BJ (cell line): ENCODE measurements at places on chromosomes 2 and 18.

DNA sequence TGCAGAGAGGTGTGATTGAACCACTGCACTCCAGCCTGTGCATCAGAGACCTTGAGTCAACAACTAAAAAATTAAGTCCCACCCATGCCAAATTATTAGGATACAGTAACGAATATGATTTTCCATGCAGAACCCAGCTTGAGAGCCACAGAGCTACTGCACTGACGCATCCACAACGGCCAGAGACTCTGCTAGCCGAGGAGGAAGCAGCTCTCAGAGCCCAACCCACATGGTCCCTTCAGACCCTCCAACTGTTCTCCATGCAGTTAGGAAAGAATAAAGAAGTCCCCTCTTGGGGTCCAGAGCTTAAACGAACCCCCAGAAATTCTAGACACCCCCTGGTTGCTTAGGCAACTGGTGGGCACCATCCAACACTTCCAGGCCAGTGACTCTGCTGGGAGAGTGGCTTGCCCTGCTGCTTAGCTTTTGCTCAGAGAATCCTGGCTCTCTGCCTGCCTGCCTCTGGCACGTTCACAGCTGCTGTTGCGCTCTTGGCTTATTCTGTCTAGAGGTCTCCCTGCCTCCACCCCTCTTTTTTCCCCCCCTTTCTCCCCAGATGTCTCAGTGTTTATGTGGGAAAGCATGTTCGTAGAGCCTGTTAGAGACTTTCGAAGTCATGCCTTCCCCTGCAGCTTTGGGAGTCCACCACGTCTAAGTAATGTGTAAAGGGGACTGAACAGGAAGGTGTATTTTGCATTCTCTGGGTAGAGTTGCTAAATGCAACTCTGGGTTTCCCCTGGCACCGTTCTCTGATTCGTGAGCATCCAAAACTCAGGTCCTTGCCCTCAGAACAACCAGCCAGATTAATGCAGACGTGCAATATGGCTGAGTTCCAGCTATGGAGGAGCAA is 26.0 kb upstream of the SP3 start:
- DNase-seq, result peak; percentile 37

DNA sequence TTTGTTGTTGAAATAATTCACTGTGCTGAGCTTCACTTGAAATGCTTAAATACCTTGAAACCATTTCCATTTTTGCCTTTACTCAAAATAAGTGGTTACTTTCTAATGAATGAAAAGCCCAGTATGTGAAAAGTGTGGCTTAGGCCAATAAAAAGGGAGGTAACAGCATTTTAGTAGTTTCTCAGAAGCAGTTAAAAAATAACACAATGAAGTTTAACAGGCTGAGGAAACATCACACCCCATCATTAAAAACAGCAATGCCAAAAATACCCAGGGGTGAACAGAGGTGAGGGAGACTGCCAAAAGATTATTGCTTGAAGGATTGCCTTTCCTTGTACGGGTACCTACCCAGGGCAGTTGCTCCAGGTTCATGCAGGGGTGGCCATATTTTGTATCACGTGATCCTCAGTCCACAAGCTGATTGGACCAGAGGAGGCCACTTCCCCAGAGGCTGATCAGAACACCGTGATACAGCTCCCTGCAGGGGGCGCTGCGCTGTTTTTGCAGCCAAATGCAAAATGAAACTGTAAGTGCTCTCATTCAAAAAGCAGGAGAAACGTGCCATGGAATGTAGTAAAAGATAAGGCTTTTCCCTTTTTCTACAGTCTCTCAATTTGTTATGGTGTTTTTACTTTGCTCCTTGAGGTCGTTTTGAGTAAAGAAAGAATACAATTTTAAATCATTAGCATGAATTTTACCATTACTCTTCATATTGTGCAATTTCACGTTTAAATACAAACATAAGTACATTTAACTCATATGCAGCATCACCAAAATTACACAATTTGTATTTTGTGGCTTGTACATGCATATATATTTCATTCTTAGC is 70.2 kb upstream of the SH3BP4 start:
- no peak for DNase-seq

- no peak for DNase-seq
Observed at GRCh38 chr2:26784570-26785234, 1.2 kb upstream of the CENPA start.

- DNase-seq, result no peak
Observed at GRCh38 chr2:170815311-170815710, 1.4 kb upstream of the GAD1 start.

DNA sequence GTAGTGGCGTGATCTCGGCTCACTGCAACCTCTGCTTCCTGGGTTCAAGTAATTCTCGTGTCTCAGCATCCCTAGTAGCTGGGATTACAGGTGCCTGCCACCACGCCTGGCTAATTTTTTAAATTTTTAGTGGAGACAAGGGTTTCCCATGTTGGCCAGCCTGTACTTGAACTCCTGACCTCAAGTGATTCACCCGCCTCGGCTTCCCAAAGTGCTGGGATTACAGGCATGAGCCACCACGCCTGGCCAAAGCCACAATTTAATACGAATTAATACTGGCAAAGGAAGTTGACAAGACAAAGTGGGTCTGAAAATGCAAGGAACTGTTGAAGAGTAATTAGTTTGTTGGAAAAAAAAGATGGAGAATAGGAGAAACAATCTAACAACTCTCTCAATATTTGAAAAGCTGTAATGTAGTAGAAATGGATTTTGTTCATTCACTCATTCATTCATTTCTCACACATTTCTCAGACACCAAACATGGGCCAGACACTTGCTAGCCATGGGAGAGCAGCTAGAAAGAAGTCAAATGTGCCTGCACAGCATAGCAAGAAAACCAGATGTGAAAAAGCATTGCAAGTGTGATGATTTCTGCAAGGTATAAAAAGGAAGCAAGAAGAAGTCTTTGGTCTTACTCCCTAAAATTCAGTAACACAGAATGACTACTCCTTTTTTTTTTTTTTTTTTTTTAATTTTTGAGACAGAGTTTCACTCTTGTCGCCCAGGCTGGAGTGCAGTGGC is 39.4 kb upstream of the ATL2 start:
- no peak for DNase-seq

DNA sequence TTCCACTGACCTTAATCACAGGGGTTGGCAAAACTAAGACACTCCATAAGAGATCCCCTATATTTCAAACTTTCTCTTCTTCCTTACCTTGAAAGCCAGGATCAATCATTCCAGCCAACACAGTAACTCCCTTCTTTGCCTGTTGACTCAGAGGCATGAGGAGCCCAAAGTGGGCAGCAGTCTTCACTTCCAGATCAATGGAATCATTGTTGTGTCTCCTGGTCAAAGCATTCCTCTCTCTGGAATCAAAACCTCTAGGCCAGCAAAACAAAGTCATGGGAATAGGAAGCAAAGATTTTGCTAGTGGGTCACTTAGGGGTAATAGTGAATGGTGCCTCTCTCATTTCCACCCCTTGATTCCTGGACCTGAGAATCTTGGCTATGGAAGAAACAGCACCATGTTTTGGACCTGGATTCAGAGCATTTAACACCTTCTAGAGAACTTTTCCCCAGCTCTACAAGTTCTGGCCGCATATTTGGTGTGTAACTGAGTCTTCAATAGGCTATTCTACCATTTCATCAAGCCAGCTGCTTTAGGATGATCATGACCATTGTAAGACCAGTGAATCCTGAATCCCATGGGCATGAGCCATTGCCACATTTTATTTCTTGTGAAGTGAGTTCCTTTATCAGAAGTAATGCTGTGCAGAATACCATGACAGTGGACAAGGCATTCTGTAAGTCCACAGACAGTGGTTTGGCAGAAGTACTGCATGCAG is 65.7 kb upstream of the SERPINE2 start:
- no peak for DNase-seq

GRCh38 chr2:113158884-113159553 is 14.8 kb upstream of the PSD4 start:
- peak; percentile 11 for DNase-seq

DNA sequence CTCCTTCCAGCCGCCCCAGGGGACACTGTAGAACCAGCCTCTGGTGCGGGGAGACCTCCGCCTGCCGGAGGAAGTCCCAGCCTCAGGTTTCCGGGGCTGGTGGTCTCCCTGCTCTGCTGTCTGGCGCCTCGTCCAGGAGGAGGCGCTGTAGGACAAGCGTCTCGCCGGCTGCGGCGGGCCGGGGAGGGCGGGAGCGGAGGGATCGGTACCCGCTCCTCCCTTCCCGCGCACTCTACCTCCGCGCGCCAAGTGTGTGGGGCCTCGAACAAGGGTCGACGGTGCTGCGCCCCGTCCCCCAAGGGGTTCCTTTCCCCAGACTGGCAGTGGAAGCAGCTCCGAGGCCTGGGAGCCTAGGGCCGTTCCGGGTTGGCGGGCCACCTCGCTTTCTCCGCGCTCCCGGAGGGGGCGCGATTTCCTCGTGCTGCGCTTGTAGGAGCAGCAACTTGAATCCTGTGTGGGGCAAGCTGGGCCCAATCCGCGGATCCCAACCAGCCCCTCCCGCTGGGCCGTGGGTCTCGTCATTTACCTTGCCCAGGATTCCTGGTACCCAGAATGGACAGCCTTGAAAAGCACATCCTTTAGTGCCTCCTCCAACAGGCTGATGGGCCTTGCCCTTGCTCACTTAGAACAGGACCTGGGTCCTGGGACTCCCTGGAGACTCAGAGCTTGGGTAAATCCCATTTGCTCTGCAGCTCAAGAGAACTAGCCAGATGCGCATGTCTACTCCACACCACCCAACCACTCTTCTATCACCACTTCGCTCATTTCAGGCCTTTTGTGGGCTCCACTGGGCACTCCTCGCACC is 10.6 kb upstream of the HOXD4 start:
- no peak for DNase-seq

DNA sequence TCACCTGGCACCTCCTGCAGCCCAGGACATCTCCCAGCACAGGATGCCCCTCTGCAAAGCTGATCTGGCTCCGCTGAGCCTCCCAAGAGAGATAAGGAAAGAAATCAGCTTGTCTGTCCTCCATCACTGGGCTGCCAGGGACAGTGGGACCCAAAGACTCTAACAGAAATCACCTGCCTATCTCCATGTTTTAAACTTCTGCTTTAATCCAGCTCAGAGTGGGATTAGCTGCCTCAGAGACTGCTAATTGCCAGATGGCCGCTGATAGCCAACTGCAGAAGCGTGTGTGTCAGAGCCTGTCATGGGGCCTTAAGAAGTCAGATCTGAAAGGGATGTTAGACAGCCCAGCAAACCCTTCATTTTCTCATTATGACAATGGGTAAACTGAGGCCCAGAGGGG is 389.4 kb upstream of the KLHL29 start:
- DNase-seq, result no peak

DNA sequence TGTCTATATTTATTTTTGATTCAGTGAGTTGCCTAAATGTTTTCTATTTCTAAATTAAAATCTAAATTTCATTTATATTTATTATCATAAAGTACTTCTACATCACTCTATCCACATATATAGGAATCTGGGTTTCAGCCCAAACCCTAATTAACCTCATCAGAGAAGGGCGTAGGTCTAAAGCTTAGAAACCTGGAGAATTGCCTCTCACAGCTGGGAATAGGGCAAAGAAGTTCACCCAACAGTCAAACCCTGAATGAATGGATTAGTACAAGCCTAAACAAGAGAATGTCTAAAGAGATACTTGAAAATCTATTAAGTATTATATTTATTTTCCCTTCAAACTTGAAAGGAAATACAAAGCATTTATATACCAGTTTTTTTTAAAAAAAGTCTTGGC is 26.2 kb downstream of the TFPI start:
- no peak for DNase-seq

DNA sequence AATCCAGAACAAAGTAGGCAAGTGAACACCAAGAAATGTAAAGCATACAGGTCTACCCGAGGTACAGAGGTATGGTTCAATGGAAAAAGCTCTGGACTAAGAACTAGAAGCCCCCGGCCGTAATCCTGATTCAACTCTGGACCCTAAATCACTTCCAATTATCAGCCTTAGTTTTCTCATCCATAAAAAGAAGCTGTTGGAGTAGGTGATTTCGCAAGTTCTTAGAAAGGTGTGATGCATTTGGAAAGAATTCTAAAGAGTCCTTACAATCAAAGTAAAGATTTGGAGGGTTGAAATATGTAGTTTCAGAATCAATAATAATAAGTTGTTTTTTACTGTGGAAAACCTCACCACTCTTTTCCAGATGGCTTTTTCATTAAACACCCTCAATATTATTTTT is 622.1 kb upstream of the ID2 start:
- DNase-seq, result no peak

- DNase-seq, result no peak
Observed at GRCh38 chr2:72089537-72089936, 58.1 kb downstream of the CYP26B1 start.

DNA sequence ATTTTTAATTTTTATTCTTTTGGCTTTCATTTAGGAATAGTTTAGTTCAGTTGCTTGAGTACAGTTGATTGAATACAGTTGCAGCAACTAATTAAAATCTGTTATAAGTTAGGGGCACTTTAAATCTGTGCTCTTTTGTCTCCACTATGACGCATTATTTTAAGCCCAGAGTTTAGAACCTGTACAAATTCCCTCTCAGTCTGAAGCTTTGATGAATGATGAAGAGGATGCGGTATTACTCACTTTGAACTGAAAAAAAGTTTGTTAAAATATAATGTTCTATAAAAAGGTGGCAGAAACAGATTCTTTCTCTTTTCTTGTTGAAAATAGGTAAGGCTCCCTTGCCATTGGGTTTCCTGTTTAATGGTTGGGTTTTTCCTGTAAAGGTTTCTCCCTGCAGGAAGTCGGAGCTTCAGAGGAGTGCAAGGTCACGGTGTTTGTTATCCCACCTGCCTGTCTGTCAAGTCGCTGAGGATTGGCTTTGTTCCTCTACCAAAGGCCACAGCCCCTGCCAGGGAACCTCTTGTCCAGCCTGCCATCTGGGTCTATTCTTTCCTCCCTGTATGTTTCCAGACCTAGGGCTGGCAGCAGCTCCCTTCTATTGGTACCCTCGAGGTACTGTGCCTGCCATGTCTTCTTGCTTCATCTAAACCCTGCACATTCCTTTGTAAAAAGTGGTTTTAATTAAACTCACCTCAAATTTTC is 43.8 kb upstream of the FN1 start:
- no peak for DNase-seq

GRCh38 chr2:8225266-8225665 is 456.6 kb upstream of the ID2 start:
- DNase-seq, result no peak

GRCh38 chr2:109629867-109630266 is 15.7 kb downstream of the SOWAHC start:
- no peak for DNase-seq
